ENCODE measurements at places on chromosomes 3 and 15.
A peak's percentile ranks its signal among the peaks of the same experiment; 100 is the strongest.

DNA sequence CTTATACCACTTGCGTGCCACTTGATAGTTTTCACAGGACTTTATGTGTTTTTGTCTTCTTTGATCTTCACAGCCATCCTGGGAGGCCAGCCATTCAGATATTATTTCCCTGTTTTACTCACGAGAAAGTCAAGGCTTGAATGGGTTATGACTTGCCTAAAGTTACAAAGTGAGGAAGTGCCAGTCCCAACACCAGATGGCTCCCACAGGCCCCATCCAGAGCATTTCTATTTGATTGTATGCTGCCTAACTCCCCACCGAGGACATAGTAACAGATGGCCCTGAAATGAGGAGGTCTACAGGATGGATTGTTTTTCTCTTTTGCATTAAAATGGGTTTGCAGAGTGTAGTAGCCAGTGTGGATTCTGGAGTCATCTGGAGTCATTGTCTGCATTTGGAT, 74.5 kb downstream of the SPTSSB start:
- DNase-seq, result no peak

- DNase-seq, result no peak
Measured at GRCh38 chr3:46887980-46888494, 10.5 kb downstream of the PTH1R start.

DNA sequence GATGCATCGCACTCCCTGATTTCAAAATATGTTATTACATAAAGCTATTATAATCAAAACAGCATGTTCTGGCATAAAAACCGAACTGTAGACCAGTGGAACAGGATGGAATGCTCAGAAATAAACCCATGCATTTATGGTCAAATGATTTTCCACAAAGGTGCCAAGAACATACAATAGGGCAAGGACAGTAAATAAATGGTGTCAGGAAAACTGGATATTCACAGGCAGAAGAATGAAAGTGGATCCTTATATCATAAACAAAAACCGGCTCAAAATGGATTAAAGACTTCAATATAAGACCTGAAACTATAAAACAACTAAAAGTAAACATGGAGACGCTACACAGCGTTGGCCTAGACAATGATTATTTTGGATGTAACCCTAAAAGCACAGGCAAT, 22.6 kb downstream of the USP50 start:
- no peak for DNase-seq

GRCh38 chr15:39145854-39146625, 434.8 kb upstream of the THBS1 start:
- DNase-seq, result no peak

DNA sequence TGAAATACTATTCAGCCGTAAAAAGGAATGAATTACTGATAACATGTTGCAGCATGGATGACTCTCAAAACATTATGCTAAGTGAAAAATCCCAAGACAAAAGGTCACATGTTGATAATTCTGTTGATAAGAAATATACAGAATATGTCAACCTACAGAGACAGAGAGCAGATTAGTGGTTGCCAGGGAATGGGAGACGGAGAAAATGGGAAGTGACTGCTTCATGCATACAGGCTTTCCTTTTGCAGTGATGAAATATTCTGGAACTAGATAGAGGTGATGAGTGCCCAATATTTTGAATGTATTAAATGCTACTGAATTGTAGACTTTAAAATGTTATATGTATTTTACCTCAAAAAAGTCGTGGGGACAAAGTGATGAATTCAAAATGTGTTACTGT, 56.2 kb downstream of the ABHD2 start:
- DNase-seq, result no peak

DNA sequence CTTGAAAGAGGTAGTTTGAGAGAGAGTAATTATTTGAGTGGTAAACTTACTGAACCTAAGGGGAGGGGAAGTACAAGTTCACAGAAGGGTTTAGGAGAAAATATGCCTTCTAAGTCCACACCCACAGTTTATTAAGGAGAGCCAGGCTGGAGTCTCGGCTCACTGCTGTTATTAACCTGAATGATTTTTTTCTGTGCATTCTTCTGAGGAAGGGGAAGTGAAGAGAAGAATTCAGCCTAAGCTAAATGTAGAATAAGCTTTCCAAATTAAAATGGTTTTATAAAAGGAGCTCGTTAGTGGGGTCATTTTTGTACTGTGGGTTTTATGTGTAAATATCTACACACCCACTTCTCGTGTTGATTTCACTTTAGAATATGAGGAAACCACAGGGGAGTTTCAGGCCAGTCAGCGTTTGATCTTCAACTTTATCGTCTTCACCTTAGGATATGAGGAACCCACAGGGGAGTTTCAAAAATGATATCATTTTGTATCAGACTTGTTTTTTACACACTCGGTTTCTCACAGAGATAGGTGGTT, 1.5 kb downstream of the WHAMM start:
- peak; percentile 71 for DNase-seq

DNA sequence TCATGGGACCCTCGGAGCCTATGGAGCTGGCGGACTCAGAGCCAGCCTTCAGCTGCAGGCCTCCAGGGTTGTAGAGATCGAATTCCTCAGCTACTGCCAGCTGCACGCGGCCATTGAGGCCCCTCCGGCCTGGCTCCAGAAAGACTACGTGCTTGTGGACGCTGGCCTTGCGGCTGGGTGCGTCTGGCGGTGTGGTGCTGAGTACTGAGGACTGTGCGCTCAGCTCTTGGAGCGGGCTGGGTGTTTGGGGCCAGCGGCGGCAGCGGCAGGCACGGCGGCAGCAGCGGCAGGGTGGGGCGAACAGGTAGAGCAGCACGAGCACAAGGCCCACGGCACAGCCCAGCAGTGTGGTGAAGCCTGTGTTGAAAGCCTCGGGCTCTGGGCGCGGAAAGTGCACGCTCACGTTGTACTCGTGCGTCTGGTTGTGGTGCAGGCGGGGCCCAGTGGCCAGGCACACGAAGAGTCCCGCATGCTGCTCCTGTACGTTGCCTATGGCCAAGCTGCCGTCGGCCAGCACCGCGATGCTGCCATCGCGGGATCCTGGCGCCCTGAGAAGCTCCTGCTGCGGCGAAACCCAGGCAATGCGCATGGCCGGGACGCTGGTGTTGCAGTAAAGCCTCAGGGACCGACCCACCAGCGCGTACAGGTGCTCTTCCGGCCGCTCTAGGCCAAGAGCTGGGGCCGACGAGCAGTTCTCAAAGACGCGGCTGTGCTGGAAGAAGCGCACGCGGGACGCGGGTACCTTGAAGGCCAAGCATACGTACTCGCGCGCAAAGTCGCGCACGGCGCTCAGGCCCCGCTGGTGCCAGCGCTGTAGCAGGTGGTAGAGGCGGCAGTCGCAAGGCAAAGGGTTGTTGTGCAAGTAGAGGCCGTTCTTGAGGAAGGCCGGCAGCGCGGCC, 1.3 kb downstream of the AMIGO3 start:
- no peak for DNase-seq

DNA sequence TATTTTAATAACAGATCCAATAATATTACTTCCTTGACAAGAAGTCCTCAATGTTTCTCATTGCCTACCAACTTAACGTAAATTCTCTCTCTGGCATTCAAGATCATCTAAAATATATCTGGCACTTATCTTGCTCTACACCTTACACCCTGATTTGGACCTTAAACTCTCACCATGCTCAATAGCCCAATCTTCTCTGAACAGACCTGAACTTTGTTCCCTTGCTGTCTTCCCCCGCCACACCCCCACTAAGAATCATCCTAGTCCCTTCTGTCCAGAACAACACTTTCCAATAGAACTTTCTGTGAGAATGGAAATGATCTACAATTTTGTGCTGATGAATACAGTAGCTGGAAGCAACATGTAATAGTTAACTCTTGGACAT, 44.9 kb downstream of the P2RY1 start:
- DNase-seq, result no peak

DNA sequence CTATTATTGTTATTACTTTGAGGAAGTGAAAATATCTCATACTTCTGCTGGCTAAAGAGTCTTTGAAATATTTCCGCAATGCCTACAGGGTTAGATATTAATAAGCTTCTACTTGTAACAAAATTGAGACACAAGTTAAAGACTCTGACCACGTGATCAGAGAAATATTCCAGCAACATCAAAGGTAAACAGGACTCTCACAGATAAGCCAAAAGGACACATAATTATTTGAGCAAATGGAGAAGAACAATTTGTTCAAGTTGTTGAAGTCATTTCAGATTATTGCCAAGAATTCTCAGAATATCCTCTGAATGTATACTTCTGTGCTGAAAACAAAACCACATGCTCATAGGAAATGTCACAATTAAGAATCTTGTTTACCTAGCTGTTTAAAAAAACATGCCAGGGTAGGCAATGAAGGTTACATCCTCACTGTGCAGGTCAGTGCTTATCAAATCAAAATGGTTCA, 225.8 kb upstream of the ALCAM start:
- DNase-seq, result no peak

GRCh38 chr3:32004113-32004765, 22.7 kb downstream of the ZNF860 start:
- no peak for DNase-seq

DNA sequence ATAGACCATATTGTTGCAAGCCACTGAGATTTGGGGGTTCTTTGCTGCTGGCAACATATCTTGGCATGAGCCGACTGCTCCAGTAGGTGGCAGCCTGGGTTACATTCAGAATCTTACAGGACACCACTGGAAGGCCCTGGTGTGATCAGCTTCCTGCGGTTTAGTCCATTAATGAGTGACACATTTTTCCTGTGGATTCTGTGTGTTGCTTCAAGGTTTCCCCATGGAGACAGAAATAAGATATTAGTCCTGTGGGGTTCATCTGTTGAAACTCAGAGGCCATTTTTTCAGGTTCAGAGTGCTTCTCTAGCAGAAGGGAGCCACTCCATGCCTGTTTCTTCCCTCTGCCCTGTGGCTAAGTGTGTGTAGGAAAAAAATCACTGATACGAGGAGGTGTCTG, 116.2 kb downstream of the MFSD1 start:
- DNase-seq, result peak; percentile 40

DNA sequence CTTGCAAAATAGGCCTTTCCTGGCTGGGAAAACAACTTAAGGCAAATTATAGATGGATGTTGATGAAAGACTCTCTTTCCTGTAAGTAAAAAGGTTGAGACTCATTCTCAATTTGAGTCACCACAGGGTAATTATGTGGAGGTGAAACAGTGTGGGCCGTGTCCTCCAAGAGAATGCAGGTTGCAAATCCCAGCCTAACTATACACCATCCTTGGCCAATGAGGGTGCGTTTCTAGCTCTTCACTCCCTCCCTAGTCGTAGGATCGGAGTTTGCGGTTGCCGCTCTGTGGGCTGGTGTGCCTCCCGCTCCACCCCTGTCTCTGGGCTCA, 259.9 kb downstream of the PLCL2 start:
- DNase-seq, result no peak

DNA sequence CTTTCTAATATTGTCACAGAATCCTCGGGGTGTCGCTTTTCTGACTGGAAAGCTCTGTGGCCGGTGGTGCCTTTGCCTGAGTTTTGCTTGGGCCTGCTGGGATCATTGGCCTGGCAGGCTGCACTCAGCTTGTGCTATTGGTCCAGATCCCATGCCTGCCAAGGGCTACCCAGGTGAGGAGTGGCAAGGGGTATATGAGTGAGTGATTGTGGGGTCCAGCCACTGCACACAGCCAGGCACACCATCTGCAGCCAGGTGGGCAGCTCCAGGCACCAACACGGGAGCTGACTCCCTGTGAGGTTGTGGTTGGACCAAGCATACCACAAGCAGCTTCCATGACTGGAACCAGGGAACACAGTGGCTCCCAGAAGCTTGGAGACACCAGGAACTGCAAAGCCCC, 557.2 kb downstream of the SI start:
- no peak for DNase-seq

DNA sequence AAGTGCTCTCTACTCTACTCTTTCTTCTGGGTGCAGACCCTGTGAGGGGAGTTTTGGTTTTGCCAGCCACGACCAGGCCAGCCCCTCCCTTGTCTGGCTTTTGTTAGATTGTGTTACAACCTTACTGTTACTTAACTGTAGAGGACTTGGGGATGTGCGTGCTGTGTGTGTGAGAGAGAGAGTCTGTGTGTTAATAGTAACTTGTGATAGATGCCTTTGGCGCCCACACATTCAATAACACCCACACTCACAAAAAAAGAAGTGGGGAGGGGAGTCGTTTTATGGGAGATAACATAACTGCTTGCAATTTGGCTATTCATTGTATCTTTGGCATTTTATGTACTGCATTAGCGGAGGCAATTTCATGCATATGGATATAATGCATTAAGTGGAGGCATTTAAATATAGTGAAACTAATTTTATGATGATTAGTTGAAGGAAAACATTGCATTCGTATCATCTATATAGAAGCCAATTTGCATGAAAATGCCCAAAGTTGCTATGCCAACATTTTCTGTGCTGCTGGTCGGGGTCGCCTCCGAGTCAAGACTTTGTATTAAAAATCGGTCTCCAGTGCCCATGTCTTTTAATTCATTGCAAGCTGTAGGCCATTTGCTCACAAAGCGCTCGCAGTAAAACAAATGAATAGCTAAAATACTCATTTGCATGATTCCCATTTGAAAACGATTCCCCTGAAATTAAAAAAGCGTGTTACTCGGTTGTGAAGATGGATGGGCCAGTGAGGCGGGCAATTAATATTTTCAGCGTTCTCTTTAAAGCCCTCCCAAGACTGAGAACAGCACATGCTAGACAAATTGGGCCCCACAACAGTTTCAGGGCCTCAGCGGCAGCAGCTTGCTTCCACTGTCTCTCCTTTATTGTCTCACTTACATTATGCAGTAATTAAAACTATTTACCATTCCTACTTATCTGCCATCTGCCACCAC, 158.5 kb upstream of the SMAD3 start:
- DNase-seq, result no peak

- peak; percentile 67 for DNase-seq
Measured at GRCh38 chr3:98657457-98657856, 64.0 kb upstream of the CPOX start.

GRCh38 chr15:63892794-63893441, 59.2 kb upstream of the HERC1 start:
- peak; percentile 89 for DNase-seq

DNA sequence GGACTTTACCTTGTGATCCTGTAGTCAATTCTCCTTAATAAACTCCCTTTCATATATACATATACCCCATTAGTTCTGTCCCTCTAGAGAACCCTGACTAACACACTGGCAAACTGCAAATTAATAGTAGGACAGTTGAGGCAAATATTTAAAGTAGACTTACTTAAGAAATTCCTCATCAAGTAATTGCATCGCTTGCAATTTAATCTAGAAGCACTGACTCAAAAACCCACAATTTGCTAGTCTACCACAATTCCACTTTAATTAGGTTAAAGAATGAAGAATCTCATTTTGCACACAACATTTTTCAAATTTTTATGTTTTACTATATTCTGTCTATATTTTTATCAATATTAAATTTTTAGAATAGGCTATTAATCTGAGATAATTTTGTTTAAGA, 188.1 kb downstream of the PLOD2 start:
- no peak for DNase-seq

- DNase-seq, result no peak
Measured at GRCh38 chr3:117168896-117169295, 459.3 kb downstream of the TUSC7 start.

Measured in activated naive CD4-positive, alpha-beta T cell treated with anti-CD3 and anti-CD28 coated beads, Interleukin-2, amount 10 ng/mL, durations not matched to agents 7 days and 5 days (primary cell).